Activated naive CD4-positive, alpha-beta T cell treated with Interleukin-2 at 50 U/mL for 16 hours (primary cell): ENCODE measurements at places on chromosomes 1 and 21.

DNA sequence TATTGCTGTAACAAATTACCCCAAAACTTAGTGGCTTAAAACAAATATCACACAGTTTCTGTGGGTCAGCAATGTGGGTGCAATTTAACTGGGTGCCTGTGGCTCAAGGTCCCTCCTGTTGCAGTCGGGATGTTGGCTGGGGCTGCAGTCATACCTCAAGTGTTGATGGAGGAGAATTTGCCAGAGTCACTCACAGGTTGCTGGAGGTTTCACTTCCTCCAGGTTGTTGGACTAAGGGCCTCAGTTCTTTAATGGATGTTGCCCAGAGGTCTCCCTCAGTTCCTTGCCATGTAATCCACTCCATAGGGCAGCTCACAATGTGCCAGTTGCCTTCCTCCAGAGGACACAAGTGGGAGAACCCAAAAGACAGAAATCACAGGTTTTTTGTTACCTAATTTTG lies 2.5 kb upstream of the TAF13 start:
- DNase-seq, result no peak

DNA sequence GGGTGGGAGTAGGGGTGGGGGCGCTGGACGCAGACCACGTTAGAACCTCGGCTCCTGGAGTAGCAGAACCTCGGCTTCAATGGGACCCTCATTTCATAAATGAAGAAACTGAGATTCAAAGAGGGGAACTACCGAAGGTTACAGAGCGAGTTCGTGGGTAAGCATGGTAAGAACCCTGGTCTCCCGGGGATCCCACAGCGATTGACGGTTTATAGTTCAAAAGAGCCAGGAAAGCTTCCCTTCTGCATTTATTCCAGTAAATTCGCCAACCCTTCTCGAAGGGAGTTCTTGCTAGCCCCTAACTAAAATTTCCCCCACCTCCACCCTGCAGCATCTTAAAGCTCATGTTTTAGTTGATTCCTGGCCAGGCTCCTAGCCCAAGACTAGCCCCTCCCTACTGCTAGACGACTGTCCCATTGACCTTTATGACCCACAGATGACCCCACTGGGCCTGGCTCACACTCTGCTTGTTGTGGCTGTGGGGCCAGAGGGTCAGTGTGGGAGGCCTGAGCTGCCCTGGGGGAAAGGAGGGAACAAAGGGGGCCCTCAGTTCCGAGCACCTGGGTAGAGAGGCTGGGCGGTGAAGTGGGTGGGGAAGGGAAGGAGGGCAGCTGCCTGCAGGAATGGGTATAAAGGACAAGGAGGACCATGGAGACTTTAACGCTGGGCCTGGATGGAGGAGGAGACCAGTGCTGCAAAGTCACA lies 558 bp upstream of the KIF21B start:
- DNase-seq, result no peak

DNA sequence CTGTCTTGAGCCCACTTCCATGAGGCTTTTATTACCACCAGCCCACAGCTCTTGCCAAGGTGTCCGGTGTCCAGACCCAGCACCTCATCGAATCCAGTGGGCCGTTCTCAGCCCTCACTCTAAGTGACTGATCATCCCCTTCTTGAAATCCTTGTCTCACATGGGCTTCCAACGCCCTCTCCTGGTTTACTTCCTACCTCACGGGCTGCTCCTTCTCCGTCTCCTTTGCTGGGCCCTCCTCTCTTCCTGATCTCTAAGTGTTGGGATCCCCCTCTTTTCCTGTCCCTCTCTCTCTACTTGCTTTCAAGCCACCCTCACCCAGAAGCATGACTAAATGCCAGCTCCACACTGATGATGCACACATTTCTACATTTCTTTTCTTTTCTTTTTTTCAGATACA lies 9.0 kb upstream of the RHBG start:
- DNase-seq, result no peak

GRCh38 chr1:36359383-36359782 lies 26.3 kb downstream of the STK40 start:
- DNase-seq, result no peak

- DNase-seq, result no peak
These were observed 155.4 kb downstream of the SMYD3 start for GRCh38 chr1:246351721-246352120.

DNA sequence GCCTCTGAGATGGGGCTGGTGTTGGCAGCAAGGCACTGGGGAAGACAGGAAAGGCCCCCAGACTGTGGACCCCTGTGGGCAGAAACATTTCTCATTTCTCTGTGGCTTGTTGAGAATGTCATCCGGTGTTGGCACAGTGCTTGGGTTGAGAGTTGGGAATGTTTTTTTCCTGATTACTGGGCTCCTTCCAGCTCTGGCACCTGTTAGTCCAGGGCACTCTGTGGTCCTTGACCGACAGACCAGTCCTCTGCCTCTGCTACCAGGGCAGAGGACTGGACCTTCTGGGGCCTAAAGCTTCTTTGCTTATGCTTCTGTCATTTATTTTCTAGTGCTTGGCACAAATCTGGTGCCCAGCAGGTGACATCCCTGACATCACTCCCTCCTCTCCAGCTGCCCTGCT lies 4.8 kb upstream of the SPRR5 start:
- DNase-seq, result no peak

DNA sequence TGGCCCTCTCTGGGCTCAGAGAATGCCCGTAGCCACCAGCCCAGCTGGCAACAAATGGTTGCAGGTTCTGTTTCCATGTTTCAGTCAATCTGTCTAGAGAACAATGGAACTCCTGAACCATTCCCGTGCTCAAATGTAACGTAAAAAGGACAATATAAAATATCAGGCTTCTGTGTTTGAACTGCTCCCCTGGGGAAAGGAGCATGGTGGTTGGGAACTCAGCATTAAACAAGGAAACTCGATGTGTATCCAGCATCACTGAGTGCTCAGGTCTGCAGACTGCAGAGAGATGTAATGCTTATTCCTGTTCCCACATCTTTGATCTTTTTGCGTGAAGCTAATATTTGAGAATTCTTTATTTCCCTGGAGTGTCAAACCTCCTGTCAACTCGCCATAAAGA lies 326.5 kb downstream of the KIF26B start:
- no peak for DNase-seq

- no peak for DNase-seq
These were observed 33.2 kb downstream of the KIRREL1 start for GRCh38 chr1:158026651-158027050.

DNA sequence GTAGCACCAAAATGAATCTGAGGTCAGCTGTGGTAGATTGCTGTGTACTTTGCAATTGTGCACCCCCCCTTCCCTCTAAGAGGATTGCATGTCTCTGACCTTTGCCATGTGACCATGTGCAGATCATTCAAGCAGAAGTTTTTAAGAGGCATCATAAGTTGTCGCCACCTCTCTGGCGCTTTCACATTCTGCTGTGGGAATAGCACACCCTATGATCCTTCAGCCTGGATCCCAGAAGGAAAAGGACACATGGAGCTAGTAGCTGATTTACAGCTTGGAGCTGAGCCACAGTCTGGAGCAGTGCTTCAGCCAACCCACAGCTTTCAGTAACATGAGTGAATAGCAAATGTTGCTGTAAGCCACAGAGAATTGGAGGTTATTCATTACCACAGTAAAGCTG lies 158.5 kb downstream of the TSEN15 start:
- no peak for DNase-seq

DNA sequence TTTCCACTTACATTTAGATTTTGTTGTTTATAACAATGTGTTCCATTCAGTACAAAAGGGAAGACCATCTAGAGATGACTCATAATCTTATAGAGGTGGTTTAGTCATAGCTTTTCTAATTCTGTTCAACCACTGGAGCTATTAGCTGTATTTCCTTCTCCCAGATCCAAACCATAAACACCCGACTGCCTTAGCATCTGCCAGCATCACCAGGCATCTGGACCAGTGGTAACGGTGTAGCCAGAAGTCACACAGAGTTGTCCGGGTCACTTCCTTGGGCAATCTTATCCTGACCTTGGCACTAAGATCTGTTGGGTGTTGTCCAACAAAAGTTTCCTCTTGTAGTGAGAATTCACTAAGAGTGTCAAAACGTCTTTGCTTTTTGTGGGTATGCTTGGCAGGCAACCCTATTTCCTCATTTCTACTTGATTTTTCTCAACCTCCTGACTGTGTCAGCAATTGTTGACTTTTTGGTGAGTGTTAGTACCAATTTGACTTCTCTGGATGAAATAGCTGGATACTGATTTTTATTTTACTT lies 372.1 kb upstream of the B3GALT2 start:
- DNase-seq, result peak; percentile 28

- DNase-seq, result no peak
These were observed 1.2 kb downstream of the SAMD11 start for GRCh38 chr1:924656-925560.

DNA sequence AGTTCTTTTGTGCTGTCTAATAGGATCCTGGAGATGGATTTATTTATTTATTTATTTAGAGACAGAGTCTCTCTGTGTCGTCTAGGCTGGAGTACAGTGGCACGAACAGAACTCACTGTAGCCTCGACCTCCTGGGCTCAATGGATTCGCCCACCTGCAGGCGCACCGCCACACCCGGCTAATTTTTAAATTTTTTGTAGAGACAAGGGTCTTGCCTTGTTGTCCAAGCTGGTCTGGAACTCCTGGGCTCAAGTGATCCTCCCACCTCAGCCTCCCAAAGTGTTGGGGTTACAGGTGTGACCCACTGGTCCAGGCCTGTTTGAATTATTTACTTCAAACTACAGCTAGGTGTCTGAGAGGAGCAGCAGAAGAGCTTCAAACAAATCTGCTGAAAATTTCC lies 9.6 kb upstream of the SPEN start:
- DNase-seq, result no peak

GRCh38 chr1:117757668-117758067 lies 151.8 kb downstream of the TENT5C start:
- no peak for DNase-seq

- DNase-seq, result no peak
These were observed 93.3 kb upstream of the ATP1A1 start for GRCh38 chr1:116279715-116280114.

DNA sequence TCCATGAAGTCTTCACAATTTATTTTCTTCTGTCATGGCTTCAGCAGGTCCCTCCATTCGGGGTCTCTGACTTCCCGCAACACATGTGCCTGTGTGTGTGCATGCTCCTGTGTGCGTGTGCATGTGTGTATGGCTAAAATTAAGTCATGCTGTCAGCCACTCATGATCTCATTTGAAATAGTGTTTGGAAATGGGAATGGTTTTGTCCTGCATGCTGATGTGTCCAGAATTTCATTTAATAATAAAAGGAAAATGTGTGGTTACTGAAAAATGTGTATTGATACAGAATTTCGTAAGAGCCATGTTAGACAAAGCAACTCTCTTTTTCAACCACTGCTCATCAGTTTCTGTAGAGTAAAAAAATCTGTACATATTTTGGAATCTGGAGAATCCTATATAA lies 123.8 kb upstream of the PRDX6 start:
- no peak for DNase-seq

- DNase-seq, result no peak
These were observed 70.7 kb upstream of the MUTYH start for GRCh38 chr1:45410850-45411509.
